ENCODE measurements at places on chromosomes 2 and 18. TPM values are rescaled to one million over a fixed set of nuclear protein-coding genes. Genes with fewer than 3 reads are reported as not detected.
A peak's percentile ranks its signal among the peaks of the same experiment; 100 is the strongest.

- H3K27me3 ChIP-seq, result no peaks in the 10 kb centered on the region
- H3K36me3 ChIP-seq, result no peaks in the 10 kb centered on the region
- no peak for DNase-seq
Measured at GRCh38 chr2:187865025-187865424, 310.8 kb upstream of the TFPI start.

DNA sequence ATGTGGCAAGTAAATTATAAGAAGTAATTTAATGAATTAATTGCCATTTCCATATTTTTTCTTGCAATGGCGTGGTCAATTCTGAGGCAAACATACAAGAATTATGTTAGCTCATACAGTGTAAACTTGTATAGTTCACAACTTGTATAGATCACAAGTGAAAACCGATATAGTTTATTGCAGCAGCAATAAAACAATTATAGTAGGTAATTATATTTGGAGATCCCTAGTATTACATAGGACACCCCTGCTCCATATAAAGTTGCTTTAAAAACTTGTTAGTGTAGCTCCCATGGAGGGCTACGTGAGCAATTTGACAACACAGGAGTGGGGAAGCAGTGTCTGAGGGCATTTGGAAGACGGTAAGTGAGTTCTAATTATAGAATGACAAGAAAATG lies 288.2 kb downstream of the SOCS6 start:
- no peak for DNase-seq
- H3K4me3 ChIP-seq, result no peak overlapping the region
- no peaks in the 10 kb centered on the region for H3K27me3 ChIP-seq
- H3K36me3 ChIP-seq, result no peaks in the 10 kb centered on the region

SNED1 gene
- total RNA-seq, result 66.7 TPM

GRCh38 chr18:77035380-77036187 lies 97.0 kb downstream of the MBP start:
- H3K36me3 ChIP-seq, result no peaks in the 10 kb centered on the region
- no peak overlapping the region for H3K4me3 ChIP-seq
- H3K27me3 ChIP-seq, result no peaks in the 10 kb centered on the region
- no peak for DNase-seq
- H3K27ac ChIP-seq, result peak overlapping the region; percentile 4

L3MBTL4 gene
- 13.4 TPM for total RNA-seq

All from spleen (tissue), 13 donors.